ENCODE measurements at places on chromosomes 3 and 15. TPM values are rescaled to one million over a fixed set of nuclear protein-coding genes. Genes with fewer than 3 reads are reported as not detected.
A peak's percentile ranks its signal among the peaks of the same experiment; 100 is the strongest.

DNA sequence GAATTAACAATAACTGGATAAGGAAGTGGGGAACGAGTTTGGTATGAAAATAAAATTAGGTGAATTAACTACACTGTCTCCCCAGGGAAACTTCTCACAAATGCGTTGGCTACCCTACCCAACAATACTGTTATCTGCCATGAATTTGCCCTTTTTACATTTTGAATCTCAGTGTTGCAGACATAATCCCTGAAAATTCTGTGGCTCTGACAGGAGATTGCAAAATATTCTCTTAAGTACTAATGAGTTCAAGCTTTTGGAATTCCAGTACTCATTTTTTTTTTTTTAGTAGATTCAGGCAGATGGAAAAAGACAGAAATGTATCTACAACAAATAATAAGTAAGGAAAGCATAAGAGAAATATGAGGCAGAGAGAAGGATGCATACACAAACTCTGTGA, 332.6 kb downstream of the LSAMP start:
- no peak overlapping the region for H3K27ac ChIP-seq
- no peaks in the 10 kb centered on the region for H3K27me3 ChIP-seq
- H3K4me3 ChIP-seq = no peak overlapping the region
- H3K4me1 ChIP-seq = no peaks in the 10 kb centered on the region
- H3K36me3 ChIP-seq = no peaks in the 10 kb centered on the region
- no peak for DNase-seq

DNA sequence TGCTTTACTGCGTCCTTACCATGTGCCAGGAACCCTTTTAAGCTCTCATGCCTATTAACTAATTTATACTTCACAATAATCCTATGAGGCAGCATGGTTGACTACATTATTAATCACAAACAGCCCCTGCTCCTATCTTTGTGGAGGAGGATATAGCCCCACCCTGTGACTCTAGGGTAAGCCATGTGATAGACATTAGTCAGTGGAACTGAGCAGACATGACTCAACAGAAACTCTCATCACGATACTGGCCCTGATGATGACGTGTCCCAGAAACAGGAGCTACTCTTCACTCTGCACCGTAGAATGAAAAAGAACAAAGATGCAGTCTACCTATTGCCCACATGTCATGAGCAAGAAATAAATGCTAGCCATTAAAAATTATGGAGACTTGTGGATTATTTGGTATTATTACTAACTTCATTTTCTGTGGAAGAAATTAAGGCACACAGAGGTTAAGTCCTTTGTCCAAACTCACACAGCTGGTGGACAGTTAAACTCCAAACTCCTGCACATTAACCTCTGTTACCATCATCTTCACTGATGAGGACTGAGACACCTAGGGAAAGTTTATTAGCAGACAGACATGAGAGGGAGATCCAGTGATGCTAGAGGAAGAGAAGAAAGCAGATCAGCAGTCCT, 51.2 kb downstream of the CFAP20DC start:
- H3K27ac ChIP-seq = no peak overlapping the region
- no peak overlapping the region for H3K4me3 ChIP-seq
- no peaks in the 10 kb centered on the region for H3K27me3 ChIP-seq
- no peaks in the 10 kb centered on the region for H3K4me1 ChIP-seq

CACNA1D gene
- total RNA-seq = 2.9 TPM

IL17RE gene
- total RNA-seq = 4.4 TPM

WDR53 gene
- total RNA-seq = 17.9 TPM

DNA sequence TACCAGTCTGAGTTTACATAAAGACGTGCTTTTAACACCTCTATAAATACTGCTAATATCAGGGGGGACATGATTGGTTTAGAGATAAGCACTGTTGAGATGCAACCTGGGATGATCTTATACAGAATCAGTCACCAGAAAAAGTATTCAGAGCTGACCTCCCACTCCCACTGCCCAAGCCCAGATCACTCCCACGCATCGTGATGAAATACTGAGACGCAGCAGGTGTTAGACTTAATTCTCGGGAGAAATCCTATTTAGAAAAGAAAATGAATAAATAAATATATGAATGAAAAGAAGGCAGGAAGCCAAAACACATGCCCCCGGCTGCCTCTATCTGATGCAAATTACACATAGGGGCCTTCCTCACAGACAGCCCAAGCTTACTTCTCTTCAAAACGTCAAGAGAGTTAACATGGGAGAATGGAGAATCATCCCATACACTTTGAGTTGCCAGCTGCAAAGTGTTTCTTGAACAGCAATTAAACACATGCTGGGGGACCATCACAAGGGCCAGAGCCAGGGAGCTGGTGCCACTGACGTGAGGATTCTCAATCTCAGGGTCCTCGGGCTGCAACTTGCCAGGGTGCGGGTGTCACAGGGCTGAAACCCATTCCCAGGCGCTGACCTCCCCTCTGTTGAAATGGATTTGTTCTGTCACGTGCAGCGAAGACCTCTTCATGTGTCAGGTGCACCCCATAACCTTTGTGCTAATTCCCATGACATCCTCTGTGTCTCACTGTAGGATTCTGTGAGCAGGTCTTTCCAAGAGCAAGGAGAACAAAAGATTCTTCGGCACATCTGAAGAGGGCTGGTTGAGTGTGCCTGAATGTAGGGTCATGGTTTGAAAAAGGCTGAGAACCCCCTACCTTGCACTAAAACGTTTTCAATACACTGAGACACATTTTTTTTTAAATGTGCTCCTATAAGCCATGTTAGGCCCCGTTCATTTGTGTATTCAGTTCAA, 764.2 kb upstream of the ARRDC4 start:
- H3K4me1 ChIP-seq = peaks cover 4% of the 10 kb centered on the region
- no peaks in the 10 kb centered on the region for H3K36me3 ChIP-seq
- peak; percentile 50 for DNase-seq
- no peak overlapping the region for H3K27ac ChIP-seq
- no peaks in the 10 kb centered on the region for H3K27me3 ChIP-seq
- no peak overlapping the region for H3K4me3 ChIP-seq

CASR gene
- total RNA-seq = 0.58 TPM

GRCh38 chr3:62125380-62125779, 248.0 kb downstream of the FEZF2 start:
- no peaks in the 10 kb centered on the region for H3K27me3 ChIP-seq
- H3K4me3 ChIP-seq = no peak overlapping the region
- H3K4me1 ChIP-seq = no peaks in the 10 kb centered on the region
- no peak for DNase-seq
- H3K27ac ChIP-seq = no peak overlapping the region

Measured in H1 (cell line).